Mammary epithelial cell (primary cell): ENCODE measurements at places on chromosomes 5 and 9. TPM values are rescaled to one million over a fixed set of nuclear protein-coding genes. Genes with fewer than 3 reads are reported as not detected.
A peak's percentile ranks its signal among the peaks of the same experiment; 100 is the strongest.

GRCh38 chr5:90169078-90169477 lies 240.5 kb downstream of the CETN3 start:
- DNase-seq: no peak

TAF9 gene
- 84.0 TPM for total RNA-seq

DNA sequence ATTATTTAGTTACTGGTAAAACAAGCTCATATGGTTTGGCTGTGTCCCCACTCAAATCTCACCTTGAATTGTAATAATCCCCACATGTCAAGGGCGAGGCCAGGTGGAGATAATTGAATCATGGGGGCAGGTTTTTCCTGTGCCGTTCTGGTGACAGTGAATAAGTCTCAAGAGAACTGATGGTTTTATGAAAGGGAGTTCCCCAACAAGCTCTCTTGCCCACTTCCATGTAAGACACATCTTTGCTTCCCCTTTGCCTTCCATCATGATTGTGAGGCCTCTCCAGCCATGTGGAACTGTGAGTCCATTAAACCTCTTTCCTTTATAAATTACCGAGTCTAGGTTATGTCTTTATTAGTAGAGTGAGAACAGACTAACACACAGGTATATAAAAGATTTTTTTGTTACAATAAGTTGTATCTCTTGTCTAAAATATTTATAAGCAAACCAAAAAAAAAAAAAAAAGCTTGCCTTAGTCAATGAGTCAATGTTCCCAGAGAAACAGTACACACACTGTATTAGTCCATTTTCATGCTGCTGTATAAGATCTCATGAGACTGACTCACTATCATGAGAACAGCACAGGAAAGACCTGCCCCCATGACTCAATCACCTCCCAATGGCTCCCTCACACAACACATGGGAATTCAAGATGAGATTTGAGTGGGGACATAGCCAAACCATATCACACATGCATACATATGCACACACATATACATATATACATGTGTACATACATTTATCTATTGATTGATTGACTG lies 138.3 kb downstream of the BASP1 start:
- DNase-seq: peak; percentile 90

GRCh38 chr5:119359737-119360413 lies 4.1 kb downstream of the TNFAIP8 start:
- DNase-seq: no peak

DNA sequence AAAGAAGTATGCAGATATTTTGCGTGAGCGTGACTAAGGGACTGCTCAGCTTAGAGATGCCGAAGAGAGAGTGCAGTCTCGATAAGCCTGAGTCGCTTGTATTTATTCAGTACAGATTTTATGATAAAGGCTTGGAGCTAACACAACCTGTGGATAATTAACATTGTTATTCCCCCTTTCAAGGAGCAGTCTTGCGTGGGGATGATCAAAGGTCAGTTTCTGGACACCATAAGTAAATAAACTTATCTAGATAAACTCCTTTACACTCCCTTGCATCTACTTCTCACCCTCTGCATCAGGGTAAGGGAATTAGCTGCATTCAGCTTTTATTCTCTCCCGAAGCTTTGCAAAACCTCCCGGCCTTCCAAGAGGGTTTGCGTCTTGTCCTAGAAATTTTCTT lies 357.8 kb upstream of the ST8SIA4 start:
- DNase-seq: no peak

GRCh38 chr5:42531611-42532010 lies 108.4 kb downstream of the GHR start:
- peak; percentile 78 for DNase-seq

DNA sequence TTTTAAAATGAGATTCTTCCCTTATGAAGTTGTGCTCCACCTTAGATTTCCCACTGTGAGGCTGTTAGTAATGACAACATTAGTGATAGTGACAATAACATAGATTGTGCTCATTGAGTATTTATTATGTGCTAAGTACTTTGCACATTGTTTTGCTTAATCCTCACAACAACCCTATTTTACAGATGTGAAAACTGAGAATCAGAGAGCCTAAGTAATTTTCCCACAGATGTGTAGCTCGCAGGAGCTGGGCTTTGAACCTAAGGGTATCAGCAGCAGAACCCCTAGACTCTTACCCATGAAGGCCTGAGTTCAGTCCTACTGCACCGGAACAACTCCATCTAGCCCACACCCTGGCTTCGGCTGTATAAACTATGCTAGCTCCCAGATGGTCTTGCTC lies 15.6 kb upstream of the ARAP3 start:
- no peak for DNase-seq

DNA sequence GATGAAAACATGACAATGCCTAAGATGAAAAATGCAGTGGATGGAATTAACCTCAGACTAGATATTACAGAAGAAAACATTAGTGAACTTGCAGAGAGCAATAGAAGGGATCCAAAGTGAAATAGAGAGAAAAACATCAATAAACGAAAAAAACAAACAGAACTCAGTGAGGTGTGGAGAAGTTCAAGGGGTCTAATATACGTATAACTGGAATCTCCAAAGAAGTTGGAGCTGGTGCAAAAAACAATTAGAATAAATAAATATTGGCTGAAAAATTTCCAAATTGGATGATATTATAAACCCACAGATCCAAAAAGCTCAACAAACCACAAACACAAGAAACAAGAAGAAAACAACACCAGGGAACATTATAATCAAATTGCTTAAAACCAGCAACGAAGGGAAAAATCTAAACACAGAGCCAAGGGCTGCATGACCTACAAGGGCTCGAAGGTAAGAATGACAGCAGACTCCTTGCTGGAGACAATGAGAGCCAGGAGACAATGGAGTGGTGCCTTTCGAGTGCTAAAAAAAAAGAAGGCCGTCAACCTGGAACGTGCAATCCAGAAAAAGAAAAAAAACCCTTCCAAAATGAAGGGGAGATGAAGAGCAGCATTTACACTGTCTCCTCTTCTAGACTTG lies 11.8 kb downstream of the FAM163B start:
- DNase-seq: no peak

DNA sequence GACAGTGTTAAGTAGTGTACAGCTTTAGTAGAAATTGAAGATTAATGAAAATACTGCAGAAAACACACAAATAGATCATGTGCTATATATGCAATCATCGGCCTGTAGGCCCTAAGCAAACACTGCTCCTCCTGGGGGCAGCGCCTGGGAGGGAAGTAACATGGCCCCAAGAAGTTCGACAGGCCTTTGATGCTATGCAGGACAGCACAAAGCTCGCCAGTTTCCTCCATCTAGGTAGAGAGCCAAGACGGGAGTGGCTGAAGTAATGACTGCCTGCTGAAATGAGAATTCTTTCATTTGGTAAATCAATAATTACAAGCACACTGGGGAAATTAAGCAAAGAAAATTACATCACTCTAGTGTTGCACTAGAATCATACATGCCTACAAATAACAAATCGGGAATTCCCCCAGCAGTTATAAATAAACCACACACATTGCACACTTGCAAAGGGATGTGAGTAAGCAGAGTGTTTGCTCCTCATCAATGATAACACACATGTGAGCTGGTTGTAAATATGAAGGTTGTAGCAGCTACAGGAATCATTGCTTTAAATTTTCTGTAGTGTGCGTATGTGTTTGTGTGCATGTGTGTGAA lies 219.9 kb upstream of the NFIL3 start:
- DNase-seq: no peak

GRCh38 chr5:20619591-20619990 lies 631.6 kb upstream of the CDH18 start:
- no peak for DNase-seq

DNA sequence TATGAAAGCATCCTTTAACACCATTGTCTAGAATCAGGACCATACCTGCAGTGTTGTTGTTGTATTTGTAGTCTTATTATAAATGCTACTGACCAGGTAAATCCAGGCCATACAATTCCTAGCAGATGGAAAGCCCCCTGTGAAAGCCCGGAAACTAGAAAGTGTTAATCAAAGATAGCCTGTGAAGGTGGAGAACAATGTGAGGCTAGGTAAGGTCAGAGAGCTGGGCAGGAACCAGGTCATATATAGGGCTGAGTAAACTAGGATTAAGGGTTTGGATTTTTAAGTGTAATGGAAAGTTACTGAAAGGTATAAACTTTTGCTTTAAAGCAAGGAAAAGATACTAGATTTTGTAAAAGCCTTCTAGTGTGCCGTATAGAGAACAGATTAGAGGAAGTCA lies 6.7 kb downstream of the LRRC70 start:
- no peak for DNase-seq

PCDHA2 gene
- not detected in 2 replicates for total RNA-seq

ADAMTSL1 gene
- 0.78 TPM in 2 replicates for total RNA-seq

- DNase-seq: peak; percentile 62
Observed at GRCh38 chr5:181204113-181204825, 727 bp downstream of the TRIM7 start.

CCIN gene
- total RNA-seq: not detected

- no peak for DNase-seq
Observed at GRCh38 chr9:35960039-35960655, 2.2 kb upstream of the OR2S2 start.

GRCh38 chr5:125333416-125333815 lies 587.0 kb upstream of the ZNF608 start:
- DNase-seq: no peak
